ENCODE measurements at places on chromosomes 6 and 20.

- DNase-seq: no peak
Measured at GRCh38 chr6:27759930-27760329, 152.3 kb downstream of the OR2B2 start.

DNA sequence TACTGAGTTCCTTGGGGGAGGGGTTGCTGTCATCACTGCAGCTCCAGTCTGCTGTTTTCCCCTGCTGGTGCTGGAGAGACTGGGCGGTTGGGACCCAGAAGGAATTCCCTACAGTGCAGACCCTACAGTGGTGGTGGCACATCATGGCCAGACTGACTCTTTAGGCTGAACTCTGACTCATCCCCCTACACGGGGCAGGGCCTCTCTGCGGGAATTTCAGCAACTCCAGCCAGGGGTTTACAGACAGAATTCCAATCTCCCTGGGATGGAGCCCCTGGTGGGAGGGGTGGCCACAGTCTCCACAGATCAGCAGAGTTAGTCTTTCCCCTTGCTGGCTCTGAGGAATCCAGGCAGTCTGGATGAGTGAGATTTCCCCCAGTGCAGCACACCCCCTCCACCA lies 46.9 kb upstream of the MAPK13 start:
- no peak for DNase-seq

- peak; percentile 50 for DNase-seq
Measured at GRCh38 chr6:39924283-39924682, 10.0 kb downstream of the MOCS1 start.

- no peak for DNase-seq
Measured at GRCh38 chr6:7390226-7390878, 744 bp downstream of the RIOK1 start.

DNA sequence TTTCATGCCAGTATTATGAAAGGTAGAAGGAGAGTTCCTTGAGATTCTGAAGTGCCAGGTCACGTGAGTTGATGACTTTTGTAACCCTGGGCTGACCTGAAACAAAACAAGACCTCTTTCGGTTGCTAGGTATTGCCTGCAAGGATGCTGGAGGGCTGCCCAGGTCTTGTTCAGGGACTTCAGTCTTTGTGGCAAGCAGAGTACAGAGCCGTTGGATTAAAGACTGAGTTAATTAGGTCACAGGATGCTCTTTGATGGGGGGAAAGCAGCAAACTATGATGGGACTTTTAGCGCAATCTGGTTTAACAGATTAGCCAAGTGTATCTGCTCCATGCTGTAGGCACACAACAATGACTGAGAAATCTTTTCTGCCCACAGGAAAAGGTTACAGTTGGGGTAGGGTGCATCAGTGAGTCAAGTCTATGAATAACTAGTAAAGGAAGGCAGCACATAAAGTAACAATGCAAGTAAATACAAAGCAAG lies 12.8 kb upstream of the ELOVL5 start:
- peak; percentile 17 for DNase-seq

GRCh38 chr6:4362326-4362725 lies 227.0 kb upstream of the ECI2 start:
- no peak for DNase-seq

DNA sequence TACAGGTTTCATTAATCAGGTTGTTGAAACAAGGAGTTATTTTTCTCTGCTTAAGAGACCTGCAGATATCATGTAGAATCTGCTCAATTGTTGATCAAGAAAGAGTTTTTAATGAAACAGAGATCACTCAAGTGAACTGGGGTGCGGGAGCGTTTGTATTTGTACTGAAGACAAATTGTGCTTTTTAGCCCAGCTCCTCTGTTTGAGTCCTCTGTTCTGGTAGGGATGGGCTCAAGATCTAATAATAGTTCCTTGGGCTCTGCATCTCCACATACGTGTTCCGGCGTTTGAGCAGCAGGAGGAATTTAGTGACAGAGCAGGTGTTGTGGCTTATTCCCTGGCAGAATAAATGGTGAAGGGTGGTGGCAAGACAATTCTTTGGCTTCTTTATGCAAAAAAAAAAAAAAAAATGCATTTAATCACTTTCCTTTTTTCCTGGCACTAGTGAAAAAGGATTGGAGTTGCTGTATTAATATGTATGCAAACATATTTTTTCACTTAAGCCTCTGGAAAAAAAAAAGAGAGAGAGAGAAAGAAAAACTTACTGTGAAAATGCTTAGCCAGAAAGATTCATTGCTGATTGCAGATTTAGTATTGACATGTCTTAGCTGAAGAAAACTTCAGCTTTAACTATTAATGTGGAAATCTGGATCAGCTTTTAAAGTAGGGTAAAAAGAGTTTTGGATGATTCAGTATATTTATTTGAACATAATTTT lies 4.0 kb downstream of the CITED2 start:
- peak; percentile 8 for DNase-seq

DNA sequence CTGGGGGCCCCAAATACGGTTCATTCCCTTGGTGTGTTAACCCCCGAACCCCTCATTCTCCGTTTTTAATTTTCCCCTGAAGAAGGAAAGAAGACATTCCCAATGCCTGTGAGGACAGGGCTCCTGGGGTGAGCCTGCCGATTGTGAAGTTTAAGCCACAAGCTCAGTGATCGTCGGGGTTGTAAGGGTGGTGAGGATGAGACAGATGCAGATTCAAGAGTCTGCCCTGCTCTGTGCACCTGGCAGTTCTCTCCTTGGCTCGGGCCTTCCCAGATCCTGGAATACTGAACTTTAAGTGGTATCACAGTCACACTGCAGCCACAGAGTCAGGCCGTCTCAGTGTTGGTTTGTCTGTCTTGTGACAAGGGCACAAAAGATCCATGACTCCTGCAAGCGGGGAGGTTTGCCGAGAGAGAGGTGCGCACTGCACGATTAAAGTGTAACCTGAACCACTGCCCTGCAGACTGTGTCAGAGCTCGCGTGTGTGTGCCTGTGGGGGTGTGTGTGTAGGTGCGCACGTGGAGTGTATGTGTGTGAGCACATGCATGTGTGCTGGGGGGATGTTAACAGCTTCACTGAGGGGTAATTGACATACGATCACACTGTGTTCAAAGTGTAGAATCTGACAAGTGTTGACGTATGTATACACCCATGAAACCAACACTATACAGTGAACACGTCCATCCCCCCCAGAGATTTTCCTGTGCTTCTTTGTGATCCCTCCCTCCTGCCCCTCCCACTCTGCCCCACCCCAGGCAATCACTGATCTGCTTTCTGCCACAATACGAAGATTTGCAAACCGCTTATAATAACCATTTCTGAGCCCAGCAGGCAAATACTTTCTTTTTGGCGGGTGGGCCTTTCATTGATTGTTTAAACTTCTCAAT lies 38.9 kb downstream of the RPP40 start:
- no peak for DNase-seq

DNA sequence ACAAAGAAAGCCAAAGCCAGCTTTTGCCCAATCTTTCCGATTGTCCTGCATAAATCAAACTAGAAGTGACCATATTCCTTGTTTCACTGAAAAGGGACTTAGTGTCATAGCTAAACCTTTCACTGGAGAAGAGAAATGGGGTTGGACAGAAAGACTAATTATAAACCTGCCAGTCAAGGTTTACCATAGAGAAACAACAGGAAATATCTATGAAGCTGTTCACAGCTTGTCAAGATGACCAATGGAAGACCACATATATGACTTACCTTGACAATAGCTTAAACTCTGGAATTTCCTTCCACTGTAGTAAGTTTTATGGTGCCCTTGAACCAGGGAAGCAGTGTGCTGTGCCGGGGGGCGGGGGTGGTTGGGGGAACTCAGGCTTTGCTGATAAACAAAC lies 107.7 kb upstream of the PHACTR1 start:
- no peak for DNase-seq

DNA sequence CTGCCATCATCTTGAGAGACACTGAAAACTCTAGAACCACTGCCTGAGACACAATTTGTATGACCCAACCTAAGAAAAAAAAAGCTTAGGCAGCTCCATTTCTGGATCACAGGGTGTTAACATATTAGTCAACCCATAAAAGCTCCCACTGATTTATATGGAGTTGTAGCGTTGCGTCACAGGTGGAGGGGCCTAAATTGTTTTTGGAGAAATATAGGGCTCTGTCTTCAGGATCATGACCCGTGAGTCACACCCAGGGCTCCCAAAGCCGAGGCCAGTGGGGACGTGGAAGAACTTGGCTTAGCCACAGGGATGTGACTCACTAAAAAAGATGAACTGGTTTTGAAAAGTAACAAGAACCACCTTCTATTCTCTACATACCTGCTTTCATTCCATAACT lies 116.5 kb upstream of the BMP2 start:
- no peak for DNase-seq

- DNase-seq: no peak
Measured at GRCh38 chr6:121205569-121205968, 128.7 kb downstream of the TBC1D32 start.

GRCh38 chr6:150741633-150742200 lies 123.8 kb upstream of the MTHFD1L start:
- DNase-seq: no peak

Measured in NCI-H1092 treated with DMSO at 0.1 percent for 48 hours (cell line).